ENCODE measurements at places on chromosomes 11 and 22.

- no peak for DNase-seq
These were observed 113.6 kb downstream of the KCNQ1OT1 start for GRCh38 chr11:2586087-2586792.

DNA sequence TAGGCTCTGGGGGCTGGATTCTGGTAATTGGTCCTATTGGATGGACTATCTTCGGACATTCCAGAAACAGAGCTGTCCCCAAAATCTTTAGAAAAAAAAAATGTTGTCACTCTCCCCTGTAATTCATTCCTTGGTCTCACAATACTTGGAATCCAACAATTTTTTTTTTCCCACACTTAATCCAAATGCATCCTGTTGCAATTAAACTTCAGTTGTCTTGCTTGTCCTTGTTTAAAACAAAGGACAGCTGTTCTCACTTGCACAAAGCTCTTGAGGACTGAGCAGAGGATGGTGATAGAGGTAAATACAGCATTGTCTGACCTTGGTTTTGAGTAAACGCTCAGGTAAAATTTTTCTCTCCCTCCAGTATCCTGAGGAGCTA, 75.3 kb downstream of the SC5D start:
- DNase-seq, result no peak

GRCh38 chr11:128171506-128171905, 415.9 kb downstream of the ETS1 start:
- DNase-seq, result no peak

DNA sequence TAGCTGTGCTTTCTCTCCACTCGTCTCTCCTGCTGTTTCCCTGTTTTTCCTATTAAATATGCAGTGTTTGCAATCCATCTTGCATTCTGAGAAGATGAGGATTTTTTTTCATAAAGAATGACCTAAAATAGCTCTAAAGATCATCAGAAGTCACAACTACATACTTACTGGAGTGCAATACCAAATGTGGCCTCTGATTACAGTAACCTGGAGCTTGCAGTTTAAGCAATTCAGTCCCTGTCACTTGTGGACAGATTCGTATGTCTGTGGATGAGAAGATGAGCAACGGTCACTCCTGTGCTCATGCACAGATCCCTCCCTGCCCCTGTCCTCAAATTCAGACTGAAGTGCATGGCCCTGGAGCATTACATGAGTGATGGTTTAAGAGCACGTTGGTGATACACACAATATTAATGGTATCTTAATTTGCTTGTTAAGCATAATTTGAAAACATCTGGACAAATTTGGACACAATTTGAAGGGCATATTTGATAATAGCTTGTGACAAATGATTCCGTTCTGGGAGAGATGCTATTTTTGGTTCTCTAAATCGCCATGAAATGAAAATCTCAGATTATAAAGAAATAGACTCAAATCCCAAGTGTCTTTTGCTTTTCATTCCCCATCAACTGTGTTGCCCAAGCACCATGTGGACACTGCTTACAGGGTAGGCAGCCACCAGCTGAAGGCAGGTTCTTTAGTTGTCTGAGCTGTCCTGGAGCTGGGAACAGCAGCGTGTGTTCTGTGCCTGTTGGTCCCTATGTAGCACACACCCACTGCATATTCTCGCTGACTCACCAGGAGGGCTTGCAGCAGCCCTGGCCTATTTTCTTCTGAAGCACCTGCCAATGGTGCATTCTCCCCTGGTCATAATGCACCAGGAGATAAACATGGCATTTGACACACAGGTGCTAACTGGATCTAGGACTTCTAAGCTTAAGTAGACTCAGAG, 32.6 kb upstream of the PRAME start:
- no peak for DNase-seq

DNA sequence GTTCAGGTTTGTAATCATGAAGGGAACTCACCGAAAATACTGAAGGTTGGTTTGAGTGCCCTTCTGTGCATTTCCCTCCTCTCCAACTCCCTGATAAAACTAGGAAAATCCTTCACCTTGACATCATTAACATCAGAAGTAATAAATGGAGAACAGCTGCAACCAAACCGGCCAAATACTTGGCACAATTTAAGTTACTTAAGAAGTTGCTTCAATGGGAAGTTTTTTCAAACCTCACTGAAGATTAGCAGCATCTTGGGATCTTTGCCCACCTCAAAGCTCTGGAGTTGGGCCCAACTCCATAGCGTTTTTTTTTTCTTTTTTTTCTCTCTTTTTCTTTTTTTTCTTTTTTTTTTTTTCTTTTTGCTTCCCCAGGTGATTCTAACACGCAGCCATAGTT, 784.8 kb downstream of the KCNA4 start:
- no peak for DNase-seq

GRCh38 chr11:24391167-24391566, 105.7 kb upstream of the LUZP2 start:
- no peak for DNase-seq

- peak; percentile 96 for DNase-seq
These were observed 88.1 kb downstream of the KCNQ1 start for GRCh38 chr11:2532704-2533586.

GRCh38 chr22:21074102-21074715, 28.5 kb downstream of the LRRC74B start:
- no peak for DNase-seq

GRCh38 chr11:68677432-68677831, 6.9 kb upstream of the GAL start:
- DNase-seq, result no peak

DNA sequence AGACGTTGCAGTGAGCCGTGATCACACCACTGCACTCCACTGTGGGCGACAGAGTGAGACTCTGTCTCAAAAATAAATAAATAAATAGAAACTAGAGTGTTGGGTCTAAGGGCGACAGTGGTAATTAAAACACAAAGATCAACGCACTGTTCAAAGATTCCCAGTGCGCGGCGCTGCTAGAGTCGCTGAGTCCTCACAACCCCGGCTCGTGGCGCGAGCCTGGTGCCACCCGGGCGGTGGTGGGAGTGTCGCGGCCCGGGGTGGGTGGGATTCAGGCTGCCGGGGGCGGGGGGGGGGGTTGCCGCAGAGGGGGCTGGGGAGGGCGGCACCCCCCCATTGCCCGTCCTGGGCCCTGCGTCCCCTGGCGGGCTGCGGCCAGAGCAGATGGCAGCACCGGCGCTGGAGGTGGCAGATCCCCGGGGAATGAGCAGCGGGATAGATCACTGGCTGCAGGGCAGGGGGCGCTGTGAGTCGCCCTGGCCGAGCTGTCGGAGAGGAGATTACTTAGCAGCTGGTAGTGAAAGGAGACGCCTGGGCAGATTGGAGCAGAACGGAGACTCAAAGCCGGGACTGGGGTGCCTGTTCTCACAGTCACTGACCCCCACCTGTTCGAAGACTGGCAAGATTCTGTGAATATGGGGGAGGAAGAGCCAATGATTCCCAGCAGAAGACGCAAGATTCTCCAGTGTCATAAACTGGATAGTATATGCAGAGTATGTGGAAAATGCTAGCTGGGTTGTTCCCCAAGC, 30.2 kb upstream of the APOBEC3A start:
- peak; percentile 61 for DNase-seq

- DNase-seq, result peak; percentile 89
These were observed at the start of gene PRDM10 for GRCh38 chr11:130002352-130002845. Gene PRDM10 (minus strand): TSS chr11:130002835. CDS start chr11:129960964, 41,871 bp downstream.

DNA sequence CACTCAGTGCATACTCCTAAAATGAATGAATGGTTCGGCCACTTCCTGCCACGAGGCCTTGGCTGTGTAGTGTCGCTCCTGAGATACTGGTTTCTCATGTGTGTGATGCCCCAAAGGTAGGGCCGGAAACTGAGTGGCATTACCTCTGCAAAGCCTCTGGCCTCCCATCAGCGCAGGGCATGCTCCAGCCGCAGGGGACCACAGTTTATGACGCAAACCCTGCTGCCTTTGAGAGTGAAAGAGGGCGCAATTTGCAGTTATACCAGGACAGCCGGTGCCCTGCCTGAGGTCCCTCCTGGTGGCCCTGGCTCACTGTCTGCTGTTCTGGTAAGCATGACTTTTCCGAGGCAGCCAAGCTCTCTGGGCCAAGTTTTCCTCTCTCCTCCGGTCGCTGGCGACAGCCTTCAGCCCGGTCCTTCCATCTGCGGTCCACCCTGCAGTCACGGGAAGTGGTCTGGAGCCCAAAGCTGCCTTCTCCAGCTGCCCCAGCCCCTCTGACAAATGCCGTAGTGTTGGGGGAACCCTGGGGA, 2.4 kb upstream of the FGF3 start:
- DNase-seq, result no peak

- no peak for DNase-seq
These were observed 587.1 kb downstream of the SOX6 start for GRCh38 chr11:15769203-15769602.

DNA sequence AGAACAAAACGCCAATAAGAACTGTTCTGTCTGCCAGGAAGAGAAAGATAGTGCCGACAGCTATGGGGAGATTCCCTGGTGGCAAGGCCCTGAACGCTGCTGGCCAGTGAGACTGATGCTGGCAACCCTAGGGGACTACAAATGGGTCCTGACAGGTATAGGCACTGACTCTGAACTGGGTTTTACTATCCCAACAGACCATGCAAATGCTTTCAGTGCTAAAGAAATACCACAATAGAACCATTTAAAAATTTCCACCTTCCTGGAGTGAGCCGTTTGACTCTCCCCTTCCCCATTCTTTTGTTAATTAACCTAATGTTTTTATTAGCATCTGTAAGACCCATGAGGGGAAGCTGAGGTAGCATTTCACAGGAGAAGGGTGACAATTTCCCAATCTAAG, 25.7 kb downstream of the USP28 start:
- DNase-seq, result no peak

- no peak for DNase-seq
These were observed 111.7 kb downstream of the CD44 start for GRCh38 chr11:35250621-35251020.

DNA sequence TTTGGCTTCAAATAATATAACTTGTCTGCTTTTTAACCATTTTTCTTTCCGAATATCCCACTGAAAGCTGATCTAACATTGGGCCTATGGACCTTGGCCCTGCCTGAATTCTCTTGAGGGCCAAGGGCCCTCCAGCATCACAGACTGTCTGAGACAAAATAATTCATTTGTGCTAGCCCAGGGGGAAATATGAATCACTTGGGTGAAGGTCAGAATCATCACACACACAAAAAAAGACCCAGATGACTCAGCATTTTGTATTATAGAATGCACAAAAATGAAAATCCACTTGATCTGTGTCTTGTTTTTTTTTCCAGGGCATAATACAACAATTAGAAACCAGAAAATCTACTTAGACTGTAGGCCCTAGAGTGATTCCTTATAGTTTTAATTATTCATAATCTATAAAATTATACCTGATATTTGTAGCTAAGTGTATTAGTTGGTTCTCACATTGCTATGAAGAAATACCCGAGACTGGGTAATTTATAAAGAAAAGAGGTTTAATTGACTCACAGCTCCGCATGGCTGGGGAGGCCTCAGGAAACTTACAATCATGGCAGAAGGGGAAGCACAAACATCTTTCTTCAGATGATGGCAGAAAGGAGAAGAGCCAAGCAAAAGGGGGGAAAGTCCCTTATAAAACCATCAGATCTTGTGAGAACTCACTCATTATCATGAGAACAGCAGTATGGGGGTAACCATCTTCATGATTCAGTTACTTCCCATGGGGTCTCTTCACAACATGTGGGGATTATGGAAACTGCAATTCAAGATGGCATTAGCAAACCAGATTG, 15.6 kb upstream of the RDX start:
- DNase-seq, result no peak

GRCh38 chr11:125272092-125272491, 107.5 kb downstream of the PKNOX2 start:
- DNase-seq, result no peak

GRCh38 chr11:117819096-117820040, 5.2 kb downstream of the FXYD2 start:
- no peak for DNase-seq

- no peak for DNase-seq
These were observed 362.7 kb downstream of the CADM1 start for GRCh38 chr11:115141231-115142114.

DNA sequence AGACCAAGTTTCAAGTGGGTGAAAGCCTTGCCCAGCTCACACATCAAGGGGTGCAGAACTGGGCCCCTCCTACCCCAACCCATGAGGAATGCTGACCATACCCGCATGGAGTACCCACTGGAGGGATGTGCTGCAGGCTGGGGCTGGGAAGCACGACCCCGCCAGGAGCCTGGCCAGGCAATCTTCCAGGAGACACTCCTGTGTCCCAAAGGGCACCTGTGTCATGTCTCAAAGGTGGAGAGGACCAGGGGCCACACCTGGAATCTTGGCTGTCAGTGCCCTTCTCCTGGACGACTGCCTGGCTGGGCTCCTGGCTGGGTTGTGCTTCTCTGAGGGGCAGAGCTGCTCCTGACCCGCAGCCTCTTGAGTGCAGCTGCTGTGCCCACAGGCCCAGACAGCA, 6.7 kb downstream of the ARAP1 start:
- no peak for DNase-seq

DNA sequence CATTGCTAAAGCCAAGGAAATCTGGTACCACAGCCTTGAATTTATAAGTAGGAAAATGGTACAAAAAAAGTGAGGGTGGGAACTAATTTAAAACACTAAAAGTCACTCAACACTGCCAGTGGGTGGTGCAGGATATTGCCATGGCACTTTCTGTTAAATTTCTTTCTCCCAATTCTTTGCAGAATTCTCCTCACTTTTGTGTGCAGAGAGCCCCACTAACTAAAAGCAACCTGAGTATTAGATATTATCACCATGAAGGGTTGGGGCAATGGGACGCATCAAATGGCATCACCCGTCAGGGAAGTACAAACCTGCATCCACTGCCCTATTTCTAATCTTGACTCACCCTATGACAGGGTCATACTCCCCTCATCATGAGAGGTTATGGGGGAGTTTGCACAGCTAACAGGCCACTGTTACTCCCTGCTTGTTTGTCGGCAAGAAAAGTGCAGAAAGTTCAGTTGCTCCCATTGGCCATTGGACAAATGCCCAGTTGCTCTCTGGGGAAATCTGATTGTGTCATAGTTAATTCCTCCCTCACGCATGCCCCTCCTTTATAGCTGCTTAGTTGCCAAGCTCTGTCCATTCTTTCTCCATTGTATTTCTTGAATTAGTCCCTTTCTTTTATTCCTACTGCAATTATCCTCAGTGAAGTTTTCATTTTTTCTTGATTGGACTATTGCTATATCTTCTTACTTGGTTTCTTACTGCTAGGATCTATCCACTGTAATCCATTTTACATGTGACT, 93.8 kb upstream of the BLID start:
- DNase-seq, result no peak

Data from natural killer cell (primary cell).